ENCODE measurements at places on chromosomes 5 and 9. TPM values are rescaled to one million over a fixed set of nuclear protein-coding genes. Genes with fewer than 3 reads are reported as not detected.

DNA sequence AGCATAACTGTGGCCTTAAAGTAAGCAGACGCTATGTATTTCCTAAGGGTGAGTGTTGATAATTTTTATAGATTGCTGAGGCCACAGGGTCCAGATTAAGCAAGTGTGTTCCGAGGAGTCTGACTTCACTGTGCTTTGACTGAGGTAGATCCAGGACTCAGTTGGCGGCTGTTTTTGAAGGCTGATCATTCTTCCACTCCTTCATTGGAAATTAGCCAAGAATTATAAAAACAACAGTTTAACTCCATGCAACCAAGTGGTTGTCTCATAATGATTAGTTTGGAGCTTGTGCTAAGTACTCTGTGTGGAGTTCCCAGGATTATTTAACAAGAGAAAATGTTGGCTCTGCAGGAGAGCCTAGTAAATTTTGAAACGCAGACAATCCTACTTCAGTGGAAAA lies 19.1 kb downstream of the IQGAP2 start:
- no peaks in the 10 kb centered on the region for H3K4me1 ChIP-seq
- no peaks in the 10 kb centered on the region for H3K27me3 ChIP-seq
- no peak for DNase-seq
- no peak overlapping the region for H3K27ac ChIP-seq
- H3K36me3 ChIP-seq = no peaks in the 10 kb centered on the region
- H3K4me3 ChIP-seq = no peak overlapping the region

DNA sequence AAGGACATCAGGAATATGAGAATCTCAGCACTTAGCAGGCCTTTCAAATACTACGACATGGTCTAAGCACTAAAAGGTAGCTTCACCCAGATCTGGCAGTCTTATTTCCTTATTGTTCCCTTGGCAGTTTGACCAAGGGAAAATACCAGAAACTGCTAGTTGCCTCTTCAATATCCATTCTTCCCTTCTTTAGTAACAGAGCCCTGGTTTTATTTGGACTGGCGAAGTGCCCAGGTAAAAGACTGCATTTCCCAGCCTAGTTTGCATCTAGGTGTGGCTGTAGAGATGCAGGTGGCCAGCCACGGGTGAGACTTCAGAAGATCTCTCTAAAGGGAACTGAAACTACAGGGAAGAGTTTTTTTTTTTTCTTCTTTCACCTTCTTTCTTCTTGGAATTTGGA lies 21.6 kb downstream of the DMRT2 start:
- no peak overlapping the region for H3K27ac ChIP-seq
- DNase-seq = no peak
- H3K27me3 ChIP-seq = no peaks in the 10 kb centered on the region
- H3K4me3 ChIP-seq = no peak overlapping the region
- H3K36me3 ChIP-seq = no peaks in the 10 kb centered on the region

DNA sequence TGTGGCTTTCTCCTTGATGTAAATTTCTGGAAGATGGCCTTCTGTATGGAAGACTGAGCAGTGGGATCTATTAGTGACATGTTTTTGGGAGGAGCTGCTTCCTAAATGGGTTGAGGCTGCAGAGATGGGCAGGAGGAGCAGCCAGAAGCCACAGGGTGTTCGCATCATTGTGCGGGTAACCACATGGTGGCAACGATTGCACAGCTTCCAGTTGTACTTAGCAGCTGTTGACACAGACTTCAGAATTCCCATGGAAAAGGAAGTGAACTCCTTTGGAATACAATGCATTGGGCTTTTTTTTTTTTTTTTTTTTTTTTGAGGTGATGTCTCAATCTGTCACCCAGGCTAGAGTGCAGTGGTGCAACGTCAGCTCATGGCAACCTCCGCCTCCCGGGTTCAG lies 297.3 kb downstream of the NR3C1 start:
- DNase-seq = no peak
- H3K4me3 ChIP-seq = no peak overlapping the region
- H3K27me3 ChIP-seq = no peaks in the 10 kb centered on the region
- H3K4me1 ChIP-seq = peaks cover 10% of the 10 kb centered on the region
- H3K36me3 ChIP-seq = no peaks in the 10 kb centered on the region

GRCh38 chr5:2353871-2354440 lies 397.5 kb downstream of the IRX2 start:
- H3K27ac ChIP-seq = no peak overlapping the region
- H3K36me3 ChIP-seq = no peaks in the 10 kb centered on the region
- no peak for DNase-seq

GRCh38 chr5:122179701-122180100 lies 50.4 kb downstream of the ZNF474 start:
- H3K4me3 ChIP-seq = no peak overlapping the region
- DNase-seq = no peak
- no peaks in the 10 kb centered on the region for H3K27me3 ChIP-seq
- H3K36me3 ChIP-seq = no peaks in the 10 kb centered on the region
- H3K4me1 ChIP-seq = peaks cover 42% of the 10 kb centered on the region

GRCh38 chr9:122900791-122901190 lies 4.4 kb downstream of the RC3H2 start:
- no peak for DNase-seq
- H3K27ac ChIP-seq = peak overlapping the region; percentile 25

GRCh38 chr9:135512904-135513303 lies 8.3 kb upstream of the LCN1 start:
- no peaks in the 10 kb centered on the region for H3K27me3 ChIP-seq
- no peak overlapping the region for H3K4me3 ChIP-seq
- DNase-seq = no peak
- H3K36me3 ChIP-seq = no peaks in the 10 kb centered on the region
- H3K27ac ChIP-seq = no peak overlapping the region

The GRM6 gene
- not detected for polyA plus RNA-seq

GRCh38 chr5:152066784-152067183 lies 142.1 kb upstream of the GLRA1 start:
- H3K27ac ChIP-seq = no peak overlapping the region
- no peaks in the 10 kb centered on the region for H3K27me3 ChIP-seq
- H3K36me3 ChIP-seq = no peaks in the 10 kb centered on the region
- no peaks in the 10 kb centered on the region for H3K4me1 ChIP-seq
- no peak for DNase-seq

DNA sequence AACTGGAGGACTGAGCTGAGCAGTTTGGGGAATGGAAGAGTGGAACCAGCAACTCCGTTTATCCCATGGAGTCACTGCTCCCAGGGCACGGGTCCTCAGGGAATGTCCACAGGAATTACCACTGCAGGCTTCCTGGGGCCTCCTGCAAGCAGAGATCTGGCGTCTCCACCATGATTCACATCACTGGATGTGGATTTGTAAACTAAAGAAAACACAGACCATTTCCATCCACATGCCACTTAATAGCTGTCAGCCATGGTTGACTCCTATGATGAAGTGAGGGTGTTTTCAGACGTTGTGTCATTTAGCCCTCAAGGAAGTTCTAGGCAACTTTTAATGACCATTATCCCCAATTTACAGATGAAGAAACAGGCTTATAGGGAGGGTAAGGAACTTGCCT lies 30.2 kb downstream of the SNCAIP start:
- H3K4me1 ChIP-seq = no peaks in the 10 kb centered on the region
- no peak overlapping the region for H3K27ac ChIP-seq
- H3K27me3 ChIP-seq = no peaks in the 10 kb centered on the region
- H3K4me3 ChIP-seq = no peak overlapping the region
- no peak for DNase-seq

- peaks cover 8% of the 10 kb centered on the region for H3K4me1 ChIP-seq
- H3K4me3 ChIP-seq = no peak overlapping the region
- H3K27me3 ChIP-seq = no peaks in the 10 kb centered on the region
- DNase-seq = no peak
- H3K36me3 ChIP-seq = no peaks in the 10 kb centered on the region
- no peak overlapping the region for H3K27ac ChIP-seq
Measured at GRCh38 chr9:16729651-16730050, 140.8 kb downstream of the BNC2 start.

GRCh38 chr9:33795281-33795680 lies at the start of gene PRSS3:
Gene PRSS3 (plus strand): TSS chr9:33795561. CDS start chr9:33795574, 13 bp downstream.
- H3K4me1 ChIP-seq = peaks cover 12% of the 10 kb centered on the region
- no peaks in the 10 kb centered on the region for H3K27me3 ChIP-seq
- DNase-seq = no peak
- H3K4me3 ChIP-seq = no peak within 1 kb of the TSS
- H3K36me3 ChIP-seq = peaks cover 6% of the 10 kb centered on the region

Measured in keratinocyte (primary cell).